G401 (cell line): ENCODE measurements at places on chromosomes 2 and 18. TPM values are rescaled to one million over a fixed set of nuclear protein-coding genes. Genes with fewer than 3 reads are reported as not detected.
A peak's percentile ranks its signal among the peaks of the same experiment; 100 is the strongest.

- DNase-seq, result no peak
Measured at GRCh38 chr2:203361495-203361894, 33.3 kb downstream of the ABI2 start.

The SH3RF3 gene
- total RNA-seq, result not detected in 2 replicates

The TMEM87B gene
- 12.4 and 13.8 TPM in 2 replicates for total RNA-seq

The CRYBA2 gene
- not detected in 2 replicates for total RNA-seq

- DNase-seq, result no peak
Measured at GRCh38 chr2:33077844-33078243, 131.1 kb downstream of the LTBP1 start.

GRCh38 chr2:11877764-11878163, 131.3 kb downstream of the LPIN1 start:
- DNase-seq, result no peak

DNA sequence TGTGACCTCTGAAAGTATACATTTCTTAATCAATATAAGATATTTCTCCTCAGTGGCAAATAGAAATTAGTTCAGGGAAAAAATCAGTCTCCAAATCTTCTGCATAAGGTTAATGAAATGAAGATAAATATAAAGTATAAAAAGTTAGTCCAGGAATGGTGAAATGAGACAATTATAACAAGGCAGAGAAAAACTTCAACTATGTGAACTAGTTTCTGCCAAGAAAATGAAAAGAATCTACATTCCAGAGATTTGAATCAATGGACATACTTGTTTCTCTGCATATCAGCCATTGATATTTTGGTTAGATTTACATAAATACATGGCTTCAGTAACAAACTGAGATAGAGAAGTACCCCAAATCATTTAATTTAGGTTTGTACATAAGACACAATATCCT, 249.0 kb downstream of the EXOC6B start:
- DNase-seq, result no peak

GRCh38 chr2:134120733-134121630, 132.9 kb upstream of the MGAT5 start:
- DNase-seq, result peak; percentile 50

GRCh38 chr2:195620501-195620900, 36.5 kb upstream of the SLC39A10 start:
- DNase-seq, result no peak

The RFX8 gene
- not detected in 2 replicates for total RNA-seq

The PAX8 gene
- total RNA-seq, result not detected in 2 replicates

DNA sequence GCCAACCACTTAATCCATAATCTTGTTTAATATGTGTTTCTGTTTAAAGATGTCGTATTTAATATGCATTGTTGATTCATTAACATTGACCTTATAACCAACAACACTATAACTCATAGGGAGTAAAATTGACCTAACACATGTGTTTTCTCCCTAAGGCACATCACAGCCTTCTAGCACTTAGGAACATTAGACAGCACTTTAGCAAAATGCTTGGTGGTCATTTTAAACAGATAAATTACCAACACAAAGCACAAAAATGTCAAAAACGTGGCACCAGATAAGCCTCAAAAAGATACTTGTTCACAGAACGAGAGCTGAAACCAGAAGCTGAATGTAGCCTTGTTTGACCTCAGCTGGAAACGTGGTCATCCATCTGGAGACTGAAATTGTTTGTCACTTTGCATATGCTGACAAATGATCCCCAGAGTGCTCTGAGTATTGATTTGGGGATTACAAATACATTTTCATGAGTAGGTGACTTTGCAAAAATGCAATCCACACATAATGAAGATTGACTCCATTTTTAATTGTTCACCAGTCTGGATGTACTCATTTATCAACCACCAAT, 139.2 kb downstream of the CCDC102B start:
- DNase-seq, result no peak

DNA sequence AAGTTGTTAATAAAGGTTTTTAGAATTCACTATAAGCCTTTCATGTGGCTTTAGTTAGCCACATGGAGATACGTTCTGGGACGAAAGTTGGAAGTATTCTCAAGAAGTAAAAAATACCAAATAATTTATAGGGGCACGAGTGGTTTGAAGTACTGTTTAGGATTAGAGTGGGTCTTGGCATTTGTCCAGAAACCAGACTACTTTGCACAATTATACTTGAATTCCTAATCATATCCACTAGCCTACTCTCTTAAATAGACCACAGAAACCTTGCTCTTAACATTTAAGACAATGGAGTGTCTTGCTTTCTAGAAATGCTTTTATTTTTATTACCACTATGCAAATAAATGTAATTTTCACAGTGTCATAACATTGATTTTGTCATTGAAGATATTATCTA, 44.6 kb downstream of the UBE2E3 start:
- DNase-seq, result peak; percentile 31

DNA sequence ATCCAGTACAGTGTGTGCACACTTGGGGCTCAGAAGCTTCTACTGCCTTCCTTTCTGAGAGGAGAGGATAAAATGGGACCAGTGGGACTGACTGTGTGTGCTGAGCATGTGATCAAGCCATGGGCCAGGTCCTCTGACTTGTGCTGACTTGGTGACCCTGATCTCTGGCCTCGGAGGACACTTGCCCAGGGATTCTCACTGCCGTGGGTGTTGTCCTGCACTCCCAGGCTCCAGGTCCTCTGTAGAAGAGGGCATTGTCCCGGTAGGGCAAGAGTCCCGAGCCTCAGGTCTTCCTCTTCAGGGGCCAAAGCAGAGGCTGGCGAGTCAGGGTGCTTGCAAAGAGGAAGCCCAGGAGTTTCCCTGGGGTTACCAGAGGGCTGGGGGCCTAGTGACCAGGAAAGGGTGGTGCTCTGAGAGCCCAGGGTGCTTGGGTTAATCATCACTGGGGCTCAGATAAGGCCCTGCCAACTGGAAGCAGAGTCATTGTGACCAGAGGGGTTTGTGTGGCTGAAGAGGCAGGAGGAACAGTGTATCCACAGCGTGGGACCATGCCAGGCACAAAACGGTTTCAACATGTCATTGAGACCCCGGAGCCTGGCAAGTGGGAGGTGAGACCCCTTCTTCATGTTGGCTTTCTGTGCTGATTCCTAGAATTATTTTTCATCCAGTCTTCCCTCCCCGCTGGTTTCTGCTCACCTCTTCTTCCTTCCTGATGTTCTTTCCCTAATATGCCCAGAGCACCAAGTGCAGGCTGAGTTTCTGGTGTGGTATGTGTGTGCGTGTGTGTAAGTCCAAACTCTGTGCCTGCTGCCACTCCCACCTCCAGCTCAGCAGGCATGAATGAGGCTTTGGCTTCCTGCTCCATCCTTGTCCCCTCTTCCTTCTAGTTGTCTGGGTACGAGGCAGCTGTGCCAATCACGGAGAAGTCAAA, at the start of gene GCKR:
GCKR (plus strand) TSS at position 483 of the 931 bp plus-strand sequence; CDS start at position 549, 66 bp downstream.
- DNase-seq, result no peak

The SKOR2 gene
- total RNA-seq, result not detected in 2 replicates

GRCh38 chr2:144183727-144184126, 336.2 kb downstream of the ZEB2 start:
- no peak for DNase-seq

The ITGA4 gene
- 0.18 and 2.5 TPM in 2 replicates for total RNA-seq

DNA sequence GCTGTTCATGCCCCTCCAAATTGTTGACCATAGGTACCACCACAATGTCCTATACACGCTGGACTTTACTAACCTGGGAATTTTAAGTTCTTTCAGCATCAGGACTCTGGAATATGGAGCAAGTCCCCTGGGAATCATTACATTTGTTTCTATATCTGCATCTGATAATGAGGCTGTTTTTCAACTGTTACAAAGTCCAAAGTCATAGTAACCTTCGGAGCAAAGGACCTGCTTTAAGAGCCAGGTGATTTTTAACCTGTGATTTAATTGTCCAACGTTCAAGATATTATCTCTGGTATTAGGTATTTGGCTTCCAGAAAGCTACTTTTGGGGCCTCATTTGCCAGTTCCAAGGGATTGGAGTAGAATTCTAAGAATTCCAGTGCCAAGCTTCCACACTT, 7.5 kb upstream of the B3GNT2 start:
- no peak for DNase-seq

The FZD7 gene
- 17.5 and 18.5 TPM in 2 replicates for total RNA-seq

The HOXD13 gene
- total RNA-seq, result 0.43 TPM in 1 of 2 replicates, not detected in the other

The TUBA4A gene
- 0.68 and 5.0 TPM in 2 replicates for total RNA-seq

The C1QL2 gene
- total RNA-seq, result not detected in 2 replicates

The STPG4 gene
- not detected in 2 replicates for total RNA-seq

- no peak for DNase-seq
Measured at GRCh38 chr2:129794116-129794515, 185.3 kb upstream of the RAB6C start.
